ENCODE measurements at places on chromosomes 1 and 21.

- no peak for DNase-seq
Measured at GRCh38 chr1:212446333-212446732, 13.6 kb downstream of the NENF start.

DNA sequence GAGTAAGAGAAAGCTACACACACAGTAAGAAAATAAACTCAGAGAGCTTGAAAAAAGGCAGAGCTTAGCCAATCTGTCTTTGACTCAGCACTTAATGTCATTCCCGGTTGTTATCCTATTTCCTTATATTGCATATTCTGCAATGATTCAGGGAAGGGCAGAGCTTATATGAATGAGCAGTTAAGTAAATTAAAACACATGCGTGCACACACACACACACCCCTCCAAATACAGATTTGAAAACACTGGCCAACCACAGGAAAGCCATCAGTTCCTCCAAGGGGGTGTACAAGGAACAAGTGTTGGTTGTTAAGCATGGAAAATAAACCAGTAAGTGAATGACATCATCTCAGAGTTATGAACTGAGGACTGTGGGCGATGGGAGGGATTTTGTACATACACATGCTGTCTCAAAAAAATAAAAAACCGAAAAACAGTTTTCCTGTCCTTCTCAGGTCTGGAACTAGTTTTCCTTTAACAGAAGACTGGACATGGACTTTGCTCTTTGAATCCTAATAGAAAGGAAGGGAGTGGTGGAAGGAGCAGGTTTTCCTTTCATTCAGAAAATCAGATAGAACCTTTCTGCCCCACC is 1.0 kb downstream of the IQGAP3 start:
- no peak for DNase-seq

DNA sequence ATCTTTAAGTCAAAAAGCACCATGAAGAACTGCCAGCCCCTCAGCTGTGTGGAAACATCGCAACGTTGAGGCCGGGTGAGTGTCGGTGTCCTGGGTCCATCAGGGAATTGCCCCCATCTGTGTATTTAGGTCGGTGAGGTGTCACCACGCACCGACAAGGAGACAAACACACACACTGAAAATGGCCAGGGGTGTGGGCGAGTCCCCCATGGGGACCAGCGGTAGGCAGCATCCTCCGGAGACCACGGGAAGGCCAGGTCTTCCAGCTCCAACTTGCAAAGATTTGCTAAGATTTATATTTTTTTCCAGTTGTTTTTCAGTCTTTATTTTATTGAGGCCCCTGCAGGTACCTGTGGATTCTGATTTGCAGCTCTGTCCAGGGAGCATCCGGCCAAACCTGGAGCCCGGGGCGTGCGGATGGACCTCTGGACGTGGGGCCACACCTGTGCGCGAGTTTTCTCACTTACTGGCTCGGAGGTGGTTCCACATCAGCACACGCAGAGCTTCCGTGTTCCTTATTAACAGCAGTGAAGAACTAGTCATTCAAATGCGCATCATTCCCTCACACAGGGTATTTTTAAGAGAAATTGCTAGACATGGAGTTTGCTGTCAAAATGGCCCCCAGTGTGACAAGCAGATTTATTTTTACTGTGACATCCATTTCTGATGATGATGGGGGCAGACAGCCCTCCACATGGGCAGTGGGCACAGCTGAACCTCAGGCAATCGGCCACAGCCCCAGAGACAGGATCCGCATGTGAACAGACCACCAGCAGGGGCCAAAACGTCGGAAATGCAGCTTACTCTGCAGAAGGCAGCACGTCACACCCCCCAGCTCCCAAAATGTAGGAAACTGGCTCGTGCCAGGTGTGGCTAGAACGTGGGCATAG is 17.2 kb upstream of the SLC19A1 start:
- no peak for DNase-seq

- no peak for DNase-seq
Measured at GRCh38 chr21:33313611-33314010, 11.2 kb upstream of the IFNAR1 start.

- DNase-seq: no peak
Measured at GRCh38 chr1:89360716-89361115, 3.1 kb upstream of the GBP6 start.

- DNase-seq: no peak
Measured at GRCh38 chr1:244234009-244234643, 183.0 kb downstream of the ZBTB18 start.

DNA sequence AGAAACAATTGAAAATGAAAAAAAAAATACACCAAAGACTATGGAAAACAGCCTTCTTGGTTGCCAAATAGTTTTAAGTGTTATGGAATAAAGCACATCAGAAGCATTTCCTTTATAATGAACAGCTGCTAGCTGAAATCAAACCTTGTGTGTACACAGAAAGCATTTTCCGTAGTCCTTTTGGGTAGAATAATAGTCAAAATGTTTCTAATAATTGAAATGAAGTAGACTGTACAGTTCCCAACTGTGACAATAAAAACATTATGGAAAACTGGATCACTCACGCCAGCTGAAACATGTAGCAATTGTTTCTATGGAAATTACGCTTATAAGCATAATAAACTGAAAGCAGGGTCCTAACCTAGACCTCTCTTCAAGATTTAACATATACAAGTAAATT is 856.3 kb upstream of the B3GALT2 start:
- no peak for DNase-seq

DNA sequence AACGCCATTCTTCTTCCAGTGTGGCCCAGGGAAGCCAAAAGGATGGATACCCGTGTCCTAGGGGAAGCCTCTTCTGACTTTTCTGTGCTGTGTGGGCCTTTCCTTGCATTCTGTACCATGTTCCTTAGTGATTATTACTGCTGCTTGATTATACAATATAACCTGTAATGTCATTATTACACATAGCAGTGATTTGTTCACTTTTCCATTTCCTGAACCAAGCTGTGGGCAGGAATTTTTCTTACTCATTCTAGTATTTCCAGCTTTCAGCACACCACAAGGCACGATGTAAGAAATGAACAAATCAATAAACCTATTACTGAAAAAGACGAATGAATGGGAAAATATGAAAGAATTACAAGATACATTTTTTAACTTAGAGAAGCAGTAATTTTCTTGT is 8.4 kb upstream of the USP33 start:
- no peak for DNase-seq

- DNase-seq: peak; percentile 29
Measured at GRCh38 chr1:41652384-41653265, 168.1 kb upstream of the EDN2 start.

DNA sequence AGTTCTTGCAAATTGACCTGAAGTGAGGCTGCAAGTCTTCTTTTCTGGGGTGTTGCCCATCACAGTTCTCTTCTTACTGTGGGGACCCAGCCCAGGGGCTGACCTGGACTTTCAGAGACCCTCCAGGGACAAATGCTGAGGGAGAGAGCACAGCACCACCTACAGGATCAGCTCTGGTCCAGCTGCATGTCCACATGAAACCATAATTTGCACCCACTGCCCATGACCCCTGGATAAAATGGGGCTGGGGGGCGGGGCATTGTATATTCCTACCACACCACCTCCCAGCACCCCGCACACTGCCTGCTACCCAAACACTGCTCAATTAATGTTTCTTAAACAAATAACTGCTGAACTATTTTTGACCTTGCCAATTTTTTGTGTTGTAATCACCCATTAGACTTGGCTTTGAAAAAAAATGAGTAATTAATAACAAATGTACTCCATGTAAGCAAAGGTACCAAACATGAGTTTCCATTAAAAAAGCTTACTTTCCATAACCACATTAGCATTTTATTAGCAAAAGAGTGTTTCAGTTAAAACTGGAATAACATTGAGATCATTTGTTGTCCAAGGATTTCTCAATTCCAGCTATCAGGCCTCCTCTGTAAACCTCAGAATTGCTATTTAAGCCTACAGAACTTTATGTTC is 168.0 kb upstream of the RAB4A start:
- DNase-seq: no peak

- no peak for DNase-seq
Measured at GRCh38 chr1:82542766-82543165, 742.0 kb downstream of the ADGRL2 start.

GRCh38 chr21:22961258-22961657 is 1963.0 kb downstream of the NCAM2 start:
- no peak for DNase-seq

DNA sequence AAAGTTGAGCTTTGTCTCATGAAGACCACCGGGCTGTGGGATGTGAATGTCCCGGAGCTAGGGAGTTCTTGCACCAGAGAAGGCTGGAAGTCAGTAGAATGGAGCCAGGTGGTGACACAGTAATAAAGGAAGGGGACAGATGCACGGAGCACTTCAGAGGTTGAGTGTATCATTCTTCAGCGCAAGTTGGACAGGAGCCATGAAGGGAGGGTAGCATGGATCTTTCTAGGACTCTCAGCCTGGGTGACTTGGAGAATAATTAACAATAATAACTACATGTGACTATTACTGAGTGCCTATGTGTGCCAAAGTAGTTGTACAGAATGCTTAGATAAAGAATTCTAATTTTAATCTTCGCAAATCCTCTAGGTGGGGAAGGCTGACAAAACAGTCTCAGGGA is 258.7 kb upstream of the AJAP1 start:
- no peak for DNase-seq

DNA sequence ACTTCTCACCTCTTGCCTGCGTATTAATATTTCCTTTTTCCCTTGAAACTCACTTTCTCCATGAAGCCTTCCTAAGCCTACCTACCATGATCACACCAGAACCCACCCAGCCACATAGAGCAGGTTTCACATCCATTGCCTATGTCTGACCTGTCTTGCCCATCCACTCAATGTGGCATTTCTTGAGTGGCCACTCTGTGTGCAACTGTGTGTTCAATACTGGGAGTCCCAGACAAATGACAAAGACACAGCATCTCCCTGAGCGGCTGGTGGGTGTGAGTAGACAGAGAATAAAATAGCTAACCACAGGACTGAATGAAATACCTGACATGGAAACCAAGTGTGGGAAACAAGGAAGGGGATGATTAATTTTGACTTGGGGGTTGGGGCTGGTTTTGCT is 3.1 kb downstream of the PTGFRN start:
- no peak for DNase-seq

GRCh38 chr1:111571987-111572386 is 47.6 kb upstream of the RAP1A start:
- DNase-seq: peak; percentile 29

- DNase-seq: no peak
Measured at GRCh38 chr1:34276606-34277005, 99.9 kb downstream of the C1orf94 start.

GRCh38 chr1:161137881-161138280 is 5.4 kb upstream of the DEDD start:
- no peak for DNase-seq

DNA sequence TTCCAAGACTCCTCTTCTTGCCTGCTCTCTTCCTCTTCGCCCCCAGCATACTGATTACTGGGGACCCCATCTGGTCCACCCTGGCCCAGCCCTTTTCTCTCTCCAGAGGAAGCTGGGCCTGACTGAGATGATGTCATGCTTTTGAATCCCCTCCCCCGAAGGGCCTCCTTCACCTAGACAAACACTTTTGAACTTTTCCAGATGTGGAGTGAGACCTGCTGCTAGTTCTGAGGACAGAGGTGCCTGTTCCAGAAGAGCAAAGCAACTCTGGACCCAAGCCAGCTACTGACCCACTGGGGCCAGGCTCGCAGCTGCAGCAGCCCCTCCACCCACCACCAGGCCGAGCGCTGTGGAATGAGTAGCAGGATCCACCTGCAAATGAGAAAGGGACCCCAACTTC is 8.4 kb downstream of the CD34 start:
- no peak for DNase-seq

DNA sequence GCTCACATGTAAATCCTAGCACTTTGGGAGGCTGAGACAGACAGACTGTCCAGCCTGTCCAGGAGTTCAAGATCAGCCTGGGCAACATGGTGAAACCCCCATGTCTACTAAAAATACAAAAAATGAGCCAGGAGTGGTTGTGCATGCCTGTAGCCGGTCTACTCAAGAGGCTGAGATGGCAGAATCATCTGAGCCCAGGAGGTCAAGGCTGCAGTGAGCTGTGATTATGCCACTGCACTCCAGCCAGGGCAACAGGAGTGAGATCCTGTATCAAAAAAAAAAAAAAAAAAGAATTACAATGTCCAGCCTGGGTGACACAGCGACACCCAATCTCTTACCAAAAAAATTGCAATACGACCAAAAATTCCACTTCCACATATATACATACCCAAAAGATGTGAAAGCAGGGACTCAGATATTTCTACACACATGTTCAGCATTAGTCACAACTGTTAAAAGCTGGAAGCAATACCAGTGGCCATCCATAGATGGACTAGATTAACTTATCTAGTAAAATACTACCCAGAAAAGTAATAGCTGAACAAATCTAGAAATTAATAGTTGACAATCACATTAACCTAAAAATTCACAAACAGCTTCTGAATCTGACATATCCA is 49.2 kb downstream of the ASH1L start:
- DNase-seq: no peak

GRCh38 chr1:162391790-162392563 is 10.4 kb downstream of the C1orf226 start:
- no peak for DNase-seq

DNA sequence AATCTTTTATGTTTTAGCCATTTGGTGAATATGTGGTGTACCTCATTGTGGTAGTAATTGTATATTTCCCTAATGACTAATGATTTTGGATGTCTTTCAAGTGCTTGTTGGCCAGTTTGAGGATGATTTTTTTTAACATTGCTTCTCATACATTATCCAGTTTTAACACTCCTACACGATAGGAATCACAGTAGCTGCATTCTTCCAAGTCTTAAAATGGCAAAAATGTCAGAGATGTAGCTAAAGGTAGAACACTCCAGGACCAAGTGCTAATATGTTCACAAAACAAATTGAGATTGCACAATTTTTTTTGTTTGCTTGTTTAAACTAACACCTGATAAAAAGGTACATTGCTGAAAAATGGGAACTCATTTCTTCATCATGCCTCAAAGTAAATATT is 11.7 kb downstream of the USP25 start:
- DNase-seq: no peak

DNA sequence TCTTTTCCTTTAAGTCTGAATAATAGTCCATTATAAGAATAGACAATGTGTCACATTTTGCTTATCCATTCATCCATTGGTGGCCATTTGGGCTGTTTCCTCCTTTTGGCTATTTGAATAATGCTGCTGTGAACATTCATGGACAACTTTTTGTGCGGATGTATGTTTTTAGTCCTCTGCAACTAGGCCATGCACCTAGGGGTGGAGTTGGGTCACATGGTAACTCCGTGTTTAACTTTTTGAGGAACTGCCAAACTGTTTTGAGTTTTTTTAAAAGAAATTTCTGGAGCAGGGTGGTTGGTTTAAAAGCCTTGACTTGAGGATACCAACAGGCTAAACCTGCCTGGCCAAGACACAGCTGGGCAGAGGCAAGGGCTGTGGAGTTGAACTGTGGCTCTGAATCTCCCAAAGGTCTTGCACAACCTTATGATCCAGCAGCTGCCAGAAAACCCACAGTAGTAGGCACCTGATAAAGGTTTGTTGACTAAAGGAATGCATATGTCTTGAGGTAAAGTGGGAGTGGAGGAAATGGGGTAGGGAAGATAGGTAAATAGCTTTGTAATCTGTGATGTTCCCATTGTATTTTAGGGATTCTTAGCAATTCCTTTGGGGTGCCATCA is 5.6 kb upstream of the RPTN start:
- no peak for DNase-seq

- no peak for DNase-seq
Measured at GRCh38 chr21:42155045-42155855, 63.7 kb upstream of the ABCG1 start.

All from retina (tissue), 1 donor.